Stimulated activated CD8-positive, alpha-beta memory T cell treated with anti-CD3 and anti-CD28 coated beads, Interleukin-4, amount 100 ng/mL, for 1 hour (primary cell): ENCODE measurements at places on chromosomes 13 and 19.

DNA sequence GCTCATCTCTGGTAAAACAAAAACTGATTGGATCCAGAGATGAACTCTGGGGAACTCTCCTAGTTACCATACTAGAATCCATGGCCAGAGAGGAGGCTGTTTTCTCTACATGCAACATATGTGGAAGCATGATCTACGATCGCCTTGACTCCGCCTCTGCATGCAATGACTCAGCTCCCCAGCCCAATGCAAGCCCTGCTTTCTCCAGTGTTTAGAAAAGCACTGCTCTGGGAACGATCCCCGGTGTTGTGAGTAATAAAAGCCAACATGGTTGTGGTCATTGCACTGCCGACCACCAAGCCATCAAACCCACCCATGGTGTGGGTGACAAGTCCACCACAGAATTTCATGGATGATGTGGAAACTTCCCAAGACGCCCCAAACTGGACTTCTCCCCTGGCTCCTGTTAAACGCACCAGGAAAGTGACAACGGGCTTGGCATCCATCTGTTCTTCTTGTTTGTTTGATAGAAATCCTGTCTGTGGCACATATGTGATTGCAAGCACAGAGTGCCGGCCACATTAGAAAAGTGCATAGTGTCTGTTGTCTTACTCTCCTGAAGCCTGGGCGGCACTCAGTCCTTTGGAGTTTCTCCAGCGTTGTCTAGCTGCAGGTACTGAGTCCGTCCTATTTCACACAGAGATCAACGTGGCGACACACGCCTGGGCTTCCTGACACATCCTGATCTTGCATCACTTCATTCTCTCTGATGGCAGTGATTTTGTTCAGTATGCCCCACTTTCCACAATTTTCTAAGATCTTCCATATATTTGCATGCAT is 36.4 kb upstream of the VSTM2B start:
- no peak for DNase-seq

DNA sequence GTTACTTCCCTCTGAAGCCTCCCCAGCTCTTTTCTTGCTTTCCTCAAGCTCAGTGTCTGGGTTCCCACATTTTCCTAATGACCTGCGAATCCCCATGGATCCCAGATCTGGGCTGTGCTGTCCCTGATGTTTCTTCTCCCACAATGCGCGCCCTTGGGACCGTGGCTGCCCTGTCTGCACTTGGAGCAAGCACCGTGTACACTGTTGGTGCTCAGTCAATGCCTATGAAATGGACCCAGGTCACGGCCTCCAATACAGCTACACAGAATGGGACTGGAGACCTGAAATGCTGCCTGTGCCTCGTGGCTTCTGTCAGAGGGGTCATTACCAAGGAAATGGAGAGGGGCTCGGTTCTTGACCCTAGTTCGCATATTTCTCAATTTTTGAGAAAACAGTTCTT is 160.1 kb upstream of the SOX1 start:
- no peak for DNase-seq

GRCh38 chr13:76874479-76874878 is 11.7 kb downstream of the KCTD12 start:
- no peak for DNase-seq

- peak; percentile 73 for DNase-seq
Observed at GRCh38 chr19:16371540-16371986, 46.9 kb downstream of the KLF2 start.

DNA sequence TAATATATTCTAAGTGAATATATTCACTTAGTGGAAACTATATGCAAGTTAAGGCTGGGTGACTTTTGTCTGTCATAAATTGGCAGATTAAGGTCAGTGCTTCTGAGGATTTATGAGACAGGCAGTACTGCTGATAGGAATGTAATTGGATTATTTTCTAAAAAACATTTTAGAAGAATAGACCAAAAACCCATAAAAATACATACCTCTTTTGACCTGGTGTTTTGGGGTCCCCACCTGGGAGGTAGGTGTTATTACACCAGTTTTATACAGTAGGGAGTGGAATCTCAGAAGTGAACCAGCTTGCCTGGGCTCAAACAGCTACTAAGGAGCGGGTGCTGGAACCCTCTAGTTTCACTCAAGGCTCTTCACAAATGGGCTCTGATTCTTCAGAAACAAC is 25.3 kb downstream of the COG3 start:
- DNase-seq, result no peak

GRCh38 chr19:48724796-48725753 is 5.5 kb upstream of the MAMSTR start:
- DNase-seq, result no peak

- no peak for DNase-seq
Observed at GRCh38 chr13:46668931-46669525, 116.1 kb downstream of the LRCH1 start.

DNA sequence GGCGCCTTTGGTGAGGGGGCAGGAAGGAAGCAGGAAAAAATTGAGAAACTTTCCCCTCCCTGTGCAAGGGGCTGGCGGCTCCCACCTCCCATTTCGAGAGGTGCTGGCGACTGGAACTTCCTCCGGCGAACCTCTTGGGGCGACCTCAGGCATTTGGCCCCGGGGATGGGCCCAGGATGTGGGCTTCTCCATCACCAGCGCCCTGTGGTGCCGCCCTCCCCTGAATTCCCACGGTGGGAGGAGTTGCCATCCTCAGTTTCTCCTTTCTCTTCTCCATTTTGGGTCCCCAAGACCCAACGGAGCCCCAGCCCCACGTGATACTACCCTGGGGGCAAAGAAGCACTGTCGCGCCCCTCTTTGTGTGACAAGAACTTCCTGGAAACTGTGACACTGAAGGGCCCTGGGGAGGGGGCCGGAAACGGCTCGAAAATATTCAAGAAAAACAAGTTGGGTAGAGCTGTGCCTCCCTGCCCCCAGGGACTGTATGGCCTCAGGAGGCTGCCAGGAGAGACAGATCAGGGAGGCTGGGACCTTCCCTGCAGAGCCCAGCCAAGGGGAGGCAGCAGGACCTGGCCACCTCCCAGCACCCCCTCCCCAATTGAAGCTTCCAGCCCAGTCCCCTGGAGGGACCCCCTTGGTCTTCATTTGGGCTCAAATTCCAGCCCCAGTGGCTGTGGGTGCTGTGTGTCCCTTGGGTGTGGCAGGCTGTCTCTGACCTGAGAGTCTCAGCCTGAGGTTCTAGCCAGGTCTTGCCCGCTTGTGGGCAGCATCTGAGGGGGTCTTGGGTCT is 16.2 kb upstream of the AP1M2 start:
- DNase-seq, result peak; percentile 61

DNA sequence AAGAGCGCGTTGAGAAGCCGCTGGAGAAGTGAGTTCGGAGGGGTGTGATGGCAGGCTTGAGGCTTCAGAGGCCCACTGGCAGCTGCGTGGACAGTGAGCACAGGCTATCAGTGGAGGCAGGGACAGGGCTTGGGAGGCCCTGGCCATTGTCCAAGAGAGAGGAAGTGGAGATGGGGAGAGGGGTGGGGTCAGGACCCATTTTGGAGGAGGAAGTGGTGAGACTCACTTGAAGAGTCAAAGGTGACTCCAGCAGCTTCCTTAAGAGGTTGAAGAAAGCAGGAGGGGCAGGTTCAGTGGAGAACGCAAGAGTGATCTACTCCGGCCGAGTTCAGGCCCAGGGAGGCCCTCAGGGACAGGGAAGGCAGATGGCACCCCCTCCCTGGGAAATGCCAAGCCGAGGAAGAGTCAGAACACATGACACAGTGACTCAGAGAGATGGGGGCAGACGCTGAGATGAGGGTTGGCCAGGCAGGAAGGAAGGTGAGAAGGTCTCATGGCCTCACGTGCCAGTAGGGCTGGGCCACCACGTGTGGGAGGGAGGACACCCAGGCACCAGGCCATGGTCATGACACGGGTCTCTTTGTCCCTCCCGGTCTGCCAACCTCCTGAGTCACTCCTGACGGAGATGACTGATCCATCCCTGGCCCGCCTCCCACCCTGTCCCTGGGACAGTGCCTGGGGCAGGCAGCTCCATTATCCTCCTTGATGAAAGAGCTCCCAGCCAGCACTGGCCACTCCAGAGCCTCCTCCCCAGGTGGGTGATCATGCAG is 10.1 kb upstream of the CD22 start:
- DNase-seq, result no peak

DNA sequence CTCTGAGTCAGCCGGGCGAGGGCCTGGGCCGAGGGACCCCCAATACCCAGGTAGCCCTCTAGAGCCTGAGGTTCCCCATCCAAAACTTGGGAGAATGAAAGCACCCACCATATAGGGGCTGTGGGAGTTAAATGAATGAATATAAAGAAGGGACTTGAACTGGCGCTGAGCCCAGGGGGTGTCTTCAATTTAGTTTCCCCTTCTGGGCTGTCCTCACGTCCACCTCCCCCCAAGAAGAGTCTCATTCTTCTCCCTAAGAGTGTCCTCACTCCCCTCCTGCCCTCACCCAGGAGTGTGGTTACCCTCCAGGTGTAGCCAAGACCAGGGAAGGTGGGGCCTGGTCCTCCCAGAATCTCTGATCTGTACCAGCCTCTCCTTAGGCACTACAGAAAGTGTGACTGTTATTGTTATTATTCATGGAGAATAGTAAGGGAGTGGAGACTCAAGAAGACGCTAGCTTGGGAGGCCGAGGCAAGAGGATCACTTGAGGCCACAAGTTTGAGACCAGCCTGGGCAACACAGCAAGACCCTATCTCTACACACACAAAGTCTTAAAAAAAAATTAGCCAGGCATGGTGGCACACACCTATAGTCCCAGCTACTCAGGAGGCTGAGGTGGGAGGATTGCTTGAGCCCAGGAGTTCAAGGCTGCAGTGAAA is 2.7 kb downstream of the CD79A start:
- no peak for DNase-seq
